RPMI8226 (cell line): ENCODE measurements at places on chromosomes 12 and 14.

- peak; percentile 58 for DNase-seq
These were observed 595 bp upstream of the METAP2 start for GRCh38 chr12:95473231-95473883.

- DNase-seq: no peak
These were observed 167.5 kb downstream of the DPF3 start for GRCh38 chr14:72726444-72726843.

DNA sequence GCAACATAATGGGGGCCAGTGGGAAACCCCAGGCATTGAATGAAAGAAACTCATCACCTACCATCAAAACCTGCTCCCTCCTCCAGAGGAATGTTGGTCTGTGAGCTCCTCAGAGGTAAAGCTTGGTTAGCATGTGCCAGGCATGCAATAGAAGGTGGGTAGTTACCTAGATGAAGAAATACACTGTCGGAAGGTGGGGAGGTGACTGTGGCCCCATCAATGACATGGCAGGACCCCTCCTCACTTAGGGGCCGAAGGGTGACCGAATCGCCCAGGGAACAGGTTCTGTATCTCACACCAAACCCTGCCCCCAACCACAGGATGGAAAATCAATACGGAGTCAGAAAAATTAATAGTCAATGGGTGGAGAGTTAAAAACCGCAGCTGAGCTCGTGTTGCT is 135.6 kb downstream of the BCL11B start:
- DNase-seq: no peak

GRCh38 chr12:80087486-80088213 is 11.7 kb upstream of the OTOGL start:
- no peak for DNase-seq

- DNase-seq: no peak
These were observed 50.5 kb upstream of the DACT1 start for GRCh38 chr14:58587271-58587670.

- DNase-seq: no peak
These were observed 61.8 kb downstream of the FBXL14 start for GRCh38 chr12:1532375-1533165.

- DNase-seq: peak; percentile 82
These were observed 110.3 kb downstream of the SINHCAF start for GRCh38 chr12:31215518-31216232.

- DNase-seq: no peak
These were observed 544 bp upstream of the TDP1 start for GRCh38 chr14:89955022-89955744.
